Bronchial smooth muscle cell (primary cell): ENCODE measurements at places on chromosomes 12 and 14. TPM values are rescaled to one million over a fixed set of nuclear protein-coding genes. Genes with fewer than 3 reads are reported as not detected.

APOF gene
- not detected in 2 replicates for total RNA-seq

KRT8 gene
- 0.95 and 1.5 TPM in 2 replicates for total RNA-seq

KIF26A gene
- under 0.01 TPM in 1 of 2 replicates, not detected in the other for total RNA-seq

HRK gene
- under 0.01 TPM in 1 of 2 replicates, not detected in the other for total RNA-seq

RTL1 gene
- under 0.01 TPM in 1 of 2 replicates, not detected in the other for total RNA-seq

ZFYVE1 gene
- 20.0 and 26.2 TPM in 2 replicates for total RNA-seq

CELA1 gene
- total RNA-seq, result not detected in 2 replicates

LMBR1L gene
- total RNA-seq, result 60.2 and 61.0 TPM in 2 replicates

RIPK3 gene
- 2.5 and 6.2 TPM in 2 replicates for total RNA-seq

VASH1 gene
- total RNA-seq, result 3.2 and 3.9 TPM in 2 replicates

SOX5 gene
- total RNA-seq, result 6.2 and 7.7 TPM in 2 replicates

SRRM4 gene
- under 0.01 TPM in 1 of 2 replicates, not detected in the other for total RNA-seq

GLT8D2 gene
- total RNA-seq, result 51.2 and 82.3 TPM in 2 replicates

OAS3 gene
- 1.9 TPM in 2 replicates for total RNA-seq

PTPRQ gene
- 0.26 and 1.3 TPM in 2 replicates for total RNA-seq

CCDC59 gene
- 47.8 and 58.0 TPM in 2 replicates for total RNA-seq

FAM181A gene
- total RNA-seq, result not detected in 2 replicates

PLEKHG3 gene
- total RNA-seq, result 0.63 and 2.4 TPM in 2 replicates

FOXM1 gene
- 1.3 and 2.0 TPM in 2 replicates for total RNA-seq
